ENCODE measurements at places on chromosomes 5 and 9.

GRCh38 chr5:132322266-132322665 lies 28.1 kb downstream of the SLC22A4 start:
- DNase-seq = no peak

- no peak for DNase-seq
Observed at GRCh38 chr5:173397516-173397915, 69.3 kb upstream of the STC2 start.

- DNase-seq = no peak
Observed at GRCh38 chr5:91007780-91008402, 375.2 kb downstream of the ARRDC3 start.

- DNase-seq = peak; percentile 84
Observed at GRCh38 chr5:72523960-72524582, 16.9 kb upstream of the ZNF366 start.

- DNase-seq = no peak
Observed at GRCh38 chr9:101098392-101098791, 69.9 kb downstream of the PLPPR1 start.

DNA sequence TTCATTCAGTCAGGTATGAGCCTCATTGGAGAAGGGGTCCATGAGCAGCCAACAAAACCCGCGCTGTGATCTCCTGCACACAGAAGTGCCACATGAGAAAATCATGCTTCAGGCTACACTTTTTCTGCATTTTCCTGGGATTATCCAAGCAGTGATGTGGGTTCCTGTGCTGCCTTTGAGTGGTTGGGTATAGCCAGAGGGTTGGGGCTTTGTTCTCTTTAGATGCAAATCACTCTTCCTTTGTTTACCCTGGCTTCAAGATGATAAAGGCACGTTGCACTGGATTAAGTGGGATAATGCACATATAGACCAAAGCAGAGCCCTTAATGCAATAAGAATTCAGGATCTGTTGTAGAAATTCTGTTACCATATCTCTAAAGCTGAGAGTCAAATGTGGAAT lies 18.7 kb downstream of the ECM2 start:
- DNase-seq = no peak

- no peak for DNase-seq
Observed at GRCh38 chr5:128228521-128228920, 145.0 kb downstream of the SLC12A2 start.

GRCh38 chr5:172896465-172896864 lies 62.4 kb downstream of the ERGIC1 start:
- peak; percentile 37 for DNase-seq

DNA sequence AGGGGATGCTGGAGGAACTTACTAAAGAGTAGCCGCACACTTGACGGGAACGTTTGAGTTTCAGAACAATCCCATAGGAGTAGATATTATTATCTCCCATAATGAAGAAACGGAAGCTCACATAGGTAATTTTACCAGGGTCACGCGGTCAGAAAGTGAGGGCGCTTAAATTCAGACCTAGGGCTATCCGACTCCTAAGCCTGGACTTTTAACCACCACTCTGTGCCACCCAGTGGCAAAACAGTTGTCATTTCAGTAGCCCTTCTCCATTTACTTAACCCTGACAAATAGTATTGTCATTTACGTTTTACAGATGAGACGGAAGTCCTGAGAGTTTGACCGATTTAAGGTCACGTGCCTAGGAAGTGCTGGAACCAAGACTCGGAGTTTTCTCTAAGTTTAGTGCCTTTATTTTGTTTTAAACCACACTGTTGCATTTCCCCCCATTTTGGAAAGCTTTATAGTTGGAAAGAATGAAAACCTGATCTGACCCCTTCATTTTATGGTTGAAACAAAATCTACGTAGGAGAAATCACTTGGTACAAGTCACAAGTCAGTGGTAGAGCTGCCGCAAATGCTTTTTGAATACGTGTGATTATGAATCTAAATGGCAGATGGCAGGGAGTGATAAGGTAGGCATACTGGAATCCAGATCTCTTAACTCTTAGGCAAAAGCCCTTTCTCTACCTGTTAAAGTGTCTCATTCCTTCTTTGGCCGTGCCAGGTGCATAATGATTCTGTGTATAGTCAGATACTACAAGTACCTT lies 650 bp downstream of the MRRF start:
- no peak for DNase-seq

- peak; percentile 58 for DNase-seq
Observed at GRCh38 chr5:82886911-82887310, 190.3 kb downstream of the TMEM167A start.

- DNase-seq = no peak
Observed at GRCh38 chr5:109506556-109506955, 96.8 kb upstream of the PJA2 start.

- DNase-seq = no peak
Observed at GRCh38 chr5:132096904-132097303, 23.3 kb downstream of the CSF2 start.

- DNase-seq = peak; percentile 19
Observed at GRCh38 chr5:36777105-36777757, 99.3 kb upstream of the NIPBL start.

GRCh38 chr9:72322678-72323077 lies 42.3 kb downstream of the ZFAND5 start:
- DNase-seq = no peak

DNA sequence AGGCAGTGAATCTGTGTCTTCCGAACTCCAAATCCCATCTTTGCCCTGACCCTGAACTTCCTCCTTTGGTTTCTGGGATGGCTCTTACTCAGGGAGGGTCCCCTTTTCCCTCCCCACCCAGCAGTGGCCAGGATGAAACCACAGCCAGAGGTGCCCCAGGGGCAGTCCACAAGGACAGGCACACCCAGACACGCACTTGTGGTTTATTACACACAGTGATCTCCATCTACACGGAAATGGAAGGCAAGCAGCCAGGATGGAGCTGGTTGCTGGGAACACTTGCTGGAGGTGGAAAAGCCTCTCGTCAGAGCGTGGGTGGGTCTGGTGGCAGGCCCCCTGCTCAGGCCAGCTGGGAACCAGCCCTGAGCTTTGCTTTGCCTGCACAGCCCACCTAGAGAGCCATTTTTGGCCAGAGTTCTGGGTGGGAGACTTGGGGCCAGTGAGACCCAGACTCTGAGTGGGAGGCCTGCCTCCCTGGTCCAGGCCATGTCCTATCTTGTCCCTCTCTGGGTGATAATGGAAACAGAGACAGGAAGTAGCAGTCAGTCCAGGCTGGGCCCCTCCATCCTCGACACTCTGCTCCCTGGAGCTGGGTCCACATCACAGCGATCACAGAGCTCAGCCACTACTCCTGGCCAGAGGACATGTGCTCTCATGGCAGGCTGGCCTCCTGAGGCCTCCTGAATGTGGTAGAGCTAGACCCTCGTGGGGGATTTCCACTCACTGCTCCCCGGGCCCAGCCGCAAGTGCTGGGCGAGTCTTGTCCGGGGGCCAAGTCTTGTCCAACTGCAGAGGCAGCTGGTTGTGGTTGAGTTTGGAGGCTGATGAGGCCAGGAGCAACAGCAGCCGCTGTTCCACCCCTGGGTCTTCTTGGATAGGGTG lies 5.1 kb upstream of the PHYKPL start:
- DNase-seq = peak; percentile 32

GRCh38 chr5:6719417-6719816 lies 6.2 kb downstream of the TENT4A start:
- no peak for DNase-seq

DNA sequence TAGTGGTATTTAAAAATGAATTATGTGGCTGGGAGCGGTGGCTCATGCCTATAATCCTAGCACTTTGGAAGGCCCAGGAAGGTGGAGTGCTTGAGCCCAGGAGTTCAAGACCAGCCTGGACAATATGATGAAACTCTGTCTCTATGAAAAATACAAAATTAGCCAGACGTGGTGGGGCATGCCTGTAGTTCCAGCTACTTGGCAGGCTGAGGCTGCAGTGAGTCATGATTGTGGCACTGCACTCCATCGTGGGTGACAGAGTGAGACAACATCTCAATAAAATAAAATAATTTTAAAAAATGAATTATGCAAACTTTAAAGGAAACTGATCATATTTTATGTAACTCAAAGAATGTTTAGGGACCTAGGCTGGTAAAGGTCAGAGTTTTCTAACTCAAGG lies 310.8 kb upstream of the DMRT1 start:
- peak; percentile 39 for DNase-seq

- no peak for DNase-seq
Observed at GRCh38 chr5:168827636-168828035, 248.5 kb upstream of the PANK3 start.
